CD4-positive, alpha-beta T cell treated with Interferon gamma for 1 hour (primary cell): ENCODE measurements at places on chromosomes 12 and 14.

- peak; percentile 42 for DNase-seq
These were observed 595 bp downstream of the KLHL28 start for GRCh38 chr14:44961151-44961553.

- DNase-seq = no peak
These were observed 122.8 kb downstream of the VRK1 start for GRCh38 chr14:96920023-96920422.

GRCh38 chr14:68675233-68675577 lies 117.7 kb downstream of the ZFP36L1 start:
- DNase-seq = no peak

- no peak for DNase-seq
These were observed 374.4 kb downstream of the DPF3 start for GRCh38 chr14:72519543-72519942.

DNA sequence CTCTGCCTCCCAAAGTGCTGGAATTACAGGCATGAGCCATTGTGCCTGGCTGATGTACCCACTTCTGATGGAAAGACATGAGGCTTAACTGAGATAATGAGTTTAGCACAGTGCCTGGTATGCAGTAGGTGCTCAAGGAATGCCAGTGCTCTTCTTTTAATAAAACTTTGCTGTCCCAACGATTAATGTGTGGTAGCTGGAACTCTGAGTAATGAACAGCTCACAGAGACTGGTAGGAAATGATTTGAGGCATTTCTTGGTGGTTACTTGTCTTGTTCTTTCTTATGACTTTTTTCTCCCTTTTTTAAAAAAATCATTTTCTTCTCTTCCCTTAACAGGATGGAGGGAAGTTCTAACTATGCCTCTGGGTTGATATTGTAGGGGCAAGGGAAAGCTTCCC lies 235.7 kb upstream of the PWP1 start:
- no peak for DNase-seq

DNA sequence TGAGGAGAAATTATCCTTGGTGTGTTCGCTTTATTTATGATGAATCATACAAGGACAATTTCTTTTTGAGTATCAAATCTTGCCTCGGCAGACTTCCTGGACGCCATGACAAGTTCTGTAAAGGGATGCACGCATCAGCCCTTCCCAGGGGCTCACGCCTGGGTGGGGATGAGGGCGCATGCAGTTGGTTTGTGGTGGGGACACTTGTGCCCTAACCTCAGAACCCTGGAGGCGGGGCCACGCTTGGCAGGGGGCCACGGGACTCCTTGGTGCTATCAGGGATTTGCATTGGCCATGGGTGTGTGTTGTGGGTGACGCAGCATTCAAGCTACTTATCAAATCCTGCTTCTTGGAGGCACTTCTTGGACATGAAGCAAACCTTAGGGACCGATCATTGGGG lies 143.8 kb upstream of the RTL1 start:
- DNase-seq = no peak

DNA sequence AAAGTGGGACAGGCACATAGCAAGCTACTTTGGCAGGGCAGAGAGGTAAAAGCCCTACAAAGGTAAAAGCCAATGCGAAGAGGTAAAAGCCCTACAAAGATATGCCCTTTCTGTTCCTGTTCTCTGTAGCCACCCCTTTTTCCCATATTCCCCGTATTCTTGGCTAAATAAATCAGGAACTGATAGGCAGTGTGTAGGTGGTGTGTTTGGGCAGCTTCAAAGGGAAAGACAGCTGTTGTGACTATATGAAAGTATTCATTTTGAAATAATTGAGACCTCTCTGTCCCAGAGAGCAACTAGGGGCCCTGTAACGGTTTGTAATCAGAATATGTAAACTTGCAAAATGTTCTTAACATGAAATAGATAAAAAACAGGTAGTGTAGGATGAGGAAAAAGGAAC lies 11.3 kb upstream of the SLC41A2 start:
- no peak for DNase-seq

DNA sequence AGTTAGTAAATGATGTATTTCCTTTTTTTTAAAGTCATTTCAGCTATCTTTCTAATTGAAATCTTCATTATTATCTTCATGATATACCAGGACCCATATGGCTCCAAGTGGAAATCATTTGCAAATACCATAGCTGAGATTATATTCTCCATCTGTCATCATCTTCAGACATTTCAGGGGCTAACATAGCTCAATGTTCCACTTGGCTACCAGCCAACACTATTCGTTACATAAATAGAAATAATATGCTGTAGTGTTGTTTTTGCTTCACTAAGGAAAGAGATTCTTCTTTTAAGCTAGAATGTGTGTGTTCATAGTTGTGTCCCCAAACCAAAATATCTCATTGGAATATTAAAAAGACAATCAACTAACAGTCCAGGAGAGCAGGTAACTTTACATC lies 225.1 kb downstream of the DIO2 start:
- no peak for DNase-seq

DNA sequence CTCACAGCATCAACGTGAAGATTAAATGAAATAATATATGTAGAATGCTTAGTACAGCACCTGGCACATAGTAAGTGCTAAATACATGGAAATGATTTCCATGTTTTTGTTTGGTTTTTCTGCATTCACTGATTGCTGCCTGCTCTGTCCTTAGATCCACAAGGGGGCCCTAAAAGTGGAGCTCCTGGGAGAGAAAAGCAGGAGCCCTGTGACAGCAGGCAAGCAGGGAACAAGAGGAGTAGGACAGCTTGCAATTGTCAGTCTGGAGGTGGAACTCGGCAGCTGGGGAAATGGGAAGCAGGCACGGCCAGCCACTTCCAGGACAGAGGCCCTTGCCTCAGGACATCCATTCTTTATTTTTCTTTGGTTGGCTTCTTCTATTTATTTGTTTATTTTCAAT lies 292.9 kb downstream of the BMP4 start:
- no peak for DNase-seq

DNA sequence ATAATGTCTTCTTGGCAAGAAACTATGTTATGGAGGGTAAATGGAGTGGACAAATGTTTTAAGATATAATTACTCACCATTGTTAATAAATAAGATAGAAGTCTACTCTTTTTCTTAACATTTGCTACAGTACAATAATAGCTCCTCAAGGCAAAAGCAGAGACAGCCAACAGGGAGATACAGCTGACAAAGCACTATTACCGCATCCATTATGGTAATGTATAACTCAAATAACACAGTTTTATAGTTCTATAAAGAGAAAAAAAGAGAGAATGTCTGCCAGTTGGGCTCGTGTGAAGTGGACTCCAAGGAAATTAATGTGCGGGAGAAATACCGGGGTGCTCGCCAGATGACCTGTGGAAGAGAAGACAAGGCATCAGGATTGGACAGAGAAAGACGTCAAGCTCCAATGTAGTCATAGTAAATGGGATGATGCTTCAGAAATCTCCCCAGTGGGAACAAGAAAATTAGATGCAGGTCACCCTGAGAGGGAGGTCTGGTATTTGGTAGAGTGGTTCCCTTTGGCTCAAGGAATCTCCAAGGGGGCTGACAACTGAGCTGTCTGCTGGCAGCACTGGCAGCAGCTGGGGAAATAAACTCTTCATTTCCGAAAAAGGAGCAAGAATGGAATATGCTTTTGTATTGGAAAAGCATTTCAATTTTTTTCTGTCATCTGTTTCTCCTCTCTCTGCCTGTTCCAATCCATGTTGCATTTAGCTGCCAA lies 343.9 kb downstream of the LRFN5 start:
- DNase-seq = no peak

GRCh38 chr12:571795-572531 lies 91.3 kb downstream of the NINJ2 start:
- DNase-seq = no peak

GRCh38 chr12:124919521-124920352 lies 5.3 kb upstream of the UBC start:
- DNase-seq = peak; percentile 49

DNA sequence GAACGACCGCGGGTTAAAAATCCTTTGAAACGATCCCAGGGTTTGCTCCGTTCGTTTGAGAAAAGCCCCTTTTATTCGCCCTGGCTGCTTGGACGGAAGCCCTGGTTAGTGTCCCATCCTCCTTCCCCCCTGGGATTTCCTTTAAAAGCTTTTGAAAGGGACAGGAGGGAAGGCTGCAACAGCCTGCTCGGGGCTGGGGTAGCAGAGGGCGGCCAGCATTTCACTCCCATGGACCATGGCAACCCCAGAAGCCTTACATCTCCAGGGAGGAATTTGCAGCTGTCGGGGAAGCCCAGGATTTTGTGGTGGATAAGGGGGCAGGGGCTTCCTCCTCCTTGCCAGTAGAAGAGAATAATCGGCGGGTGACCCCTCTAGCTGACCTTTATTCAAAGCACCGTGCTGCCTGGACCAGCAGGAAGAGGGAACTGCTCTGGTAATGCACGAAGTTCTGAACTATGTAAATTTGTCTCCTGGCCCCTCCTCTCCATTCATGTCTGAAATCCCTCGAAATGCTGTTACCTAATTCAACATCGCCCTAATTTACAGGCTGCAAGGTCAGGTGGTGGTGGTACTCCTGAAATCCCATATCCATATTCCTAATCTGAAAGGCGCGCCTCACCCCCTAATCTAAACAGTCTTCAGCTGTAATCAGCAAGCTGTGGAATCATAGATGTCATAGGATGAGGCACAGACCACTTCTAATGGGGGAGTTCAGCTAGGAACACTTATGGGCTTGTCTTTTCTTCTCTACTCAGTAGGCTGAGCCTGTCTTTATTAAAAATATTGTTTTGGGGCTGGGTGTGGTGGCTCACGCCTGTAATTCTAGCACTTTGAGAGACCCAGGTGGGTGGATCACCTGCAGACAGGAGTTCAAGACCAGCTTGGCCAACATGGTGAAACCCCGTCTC lies 1.0 kb upstream of the CLIP1 start:
- DNase-seq = no peak

DNA sequence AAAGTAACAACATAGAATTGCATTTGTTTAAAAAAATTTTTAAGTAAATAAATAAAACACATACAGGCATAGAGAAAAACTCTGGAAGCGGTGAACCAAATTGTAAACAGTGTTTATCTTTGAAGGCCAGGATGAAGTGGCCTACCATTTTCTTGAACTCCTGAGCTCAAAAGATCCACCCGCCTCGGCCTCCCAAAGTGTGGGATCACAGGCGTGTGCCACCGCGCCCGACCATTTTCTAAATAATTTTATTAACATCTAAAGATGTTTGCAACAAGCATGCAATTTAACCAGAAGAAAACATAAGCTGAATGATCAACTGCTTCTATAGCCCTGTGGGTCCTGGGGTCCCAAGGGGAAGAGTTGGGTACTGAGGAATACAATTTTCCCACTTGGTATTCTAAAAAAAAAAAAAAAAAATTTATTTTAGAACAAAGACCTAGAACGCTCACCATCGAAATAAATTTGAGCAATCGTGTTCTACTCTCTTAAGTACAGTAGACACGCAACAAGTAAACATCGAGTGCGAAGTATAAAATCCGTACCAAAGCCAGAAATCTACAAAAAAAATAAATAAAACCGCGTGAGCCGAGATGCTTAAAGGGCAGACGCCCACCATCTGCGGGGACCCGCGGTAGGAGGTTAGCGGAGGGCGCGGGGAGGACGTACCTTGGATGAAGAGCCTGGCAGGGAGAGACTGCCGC lies 484 bp downstream of the MIS18BP1 start:
- DNase-seq = no peak

GRCh38 chr14:64649383-64649998 lies 54.7 kb upstream of the PLEKHG3 start:
- DNase-seq = no peak

DNA sequence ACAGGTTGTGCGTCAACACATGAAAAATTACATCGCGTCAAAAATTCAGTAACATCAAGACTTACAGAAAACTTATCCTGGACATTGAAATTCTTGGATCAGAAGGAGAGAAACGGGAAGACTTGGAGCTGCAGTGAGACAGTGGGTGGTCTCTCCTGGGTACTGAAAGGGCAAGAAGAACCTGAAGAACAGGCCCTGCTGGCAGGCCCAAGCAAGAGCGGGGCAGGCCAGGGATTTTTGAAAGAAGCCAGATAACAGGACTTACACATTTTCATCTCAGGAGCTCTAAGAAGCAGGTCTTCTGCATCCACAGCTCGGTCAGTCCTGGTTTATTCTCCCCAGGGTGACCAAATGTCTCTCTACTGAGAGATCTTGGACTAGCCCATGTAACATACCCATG lies 466.5 kb upstream of the SOX5 start:
- DNase-seq = no peak

GRCh38 chr14:51410897-51411296 lies 170.8 kb downstream of the TMX1 start:
- DNase-seq = no peak

DNA sequence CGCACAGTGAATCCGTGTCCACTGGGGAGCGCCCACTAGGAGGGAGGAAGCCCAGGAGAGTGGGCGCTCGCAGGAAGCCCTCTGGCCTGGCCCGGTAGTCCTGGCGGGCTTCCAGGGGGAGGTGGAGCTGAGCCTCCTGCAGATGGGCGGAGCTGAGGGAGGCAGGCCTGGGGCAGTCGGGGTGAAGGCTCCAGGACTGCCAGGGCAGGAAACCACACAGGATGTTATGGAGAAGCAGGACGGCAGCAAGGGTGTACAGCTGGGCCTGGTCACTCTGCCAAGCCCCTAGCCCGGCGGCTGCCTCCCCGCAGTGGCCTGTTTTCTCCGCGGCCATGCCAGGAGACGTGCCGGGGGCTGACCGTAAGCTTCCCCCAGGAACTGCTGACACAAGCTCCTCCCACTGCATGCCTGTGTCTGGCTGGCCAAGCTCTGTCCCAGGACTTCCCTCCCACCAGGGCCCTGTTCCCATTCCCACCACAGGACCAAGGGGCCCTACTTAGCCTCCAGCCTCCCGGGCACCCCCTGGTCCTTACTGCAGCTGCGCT lies 143.4 kb upstream of the C14orf180 start:
- no peak for DNase-seq

DNA sequence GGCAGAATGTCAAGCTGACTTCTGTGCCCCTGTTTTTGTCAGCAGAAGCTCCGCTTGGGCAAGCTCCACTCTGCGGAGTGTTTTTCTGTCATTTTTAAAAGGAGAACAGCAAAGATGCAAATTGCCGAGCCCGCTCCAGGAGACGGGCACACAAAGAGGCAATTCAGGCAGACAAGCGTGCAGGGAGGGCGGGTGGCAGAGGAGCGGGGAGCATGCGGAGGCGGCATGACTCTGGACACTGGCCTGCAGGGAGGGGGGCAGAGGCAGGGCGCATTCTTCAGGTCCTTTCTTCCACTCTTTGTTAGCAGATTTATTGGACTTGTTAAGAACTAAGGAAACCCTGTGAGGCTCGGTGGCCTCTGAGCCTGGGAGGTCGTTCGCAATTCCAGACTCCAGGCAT lies 187.3 kb upstream of the RMST start:
- DNase-seq = no peak

GRCh38 chr14:72318648-72319047 lies 386.4 kb downstream of the RGS6 start:
- no peak for DNase-seq

GRCh38 chr14:71012888-71013287 lies 105.6 kb downstream of the PCNX1 start:
- no peak for DNase-seq

DNA sequence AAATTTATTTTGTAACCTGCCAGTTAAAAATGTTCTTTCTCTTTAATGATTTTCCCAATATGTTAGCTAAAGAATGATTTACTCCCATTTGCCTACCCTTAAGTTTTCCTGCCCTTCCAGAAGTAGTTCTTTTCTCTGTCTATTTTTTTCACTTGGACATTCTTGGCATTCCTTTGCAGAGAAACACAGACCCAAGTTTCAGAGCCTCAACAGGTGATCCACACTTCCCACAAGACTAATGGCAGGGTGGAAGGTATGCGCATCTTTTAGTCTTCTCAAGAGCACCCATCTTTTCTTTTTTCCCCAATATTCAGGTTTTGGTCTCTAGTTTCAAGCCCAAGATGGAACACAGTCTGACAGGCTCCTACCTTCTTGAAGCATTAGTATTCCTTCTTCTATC lies 420.7 kb downstream of the ADAMTS20 start:
- DNase-seq = no peak

GRCh38 chr12:63845726-63846125 lies 1.2 kb downstream of the SRGAP1 start:
- DNase-seq = no peak
